ENCODE measurements at places on chromosomes 12 and 14.

GRCh38 chr12:16506394-16506793, 99.6 kb downstream of the LMO3 start:
- DNase-seq = no peak

GRCh38 chr12:39402922-39403321, 40.0 kb downstream of the KIF21A start:
- DNase-seq = peak; percentile 12

DNA sequence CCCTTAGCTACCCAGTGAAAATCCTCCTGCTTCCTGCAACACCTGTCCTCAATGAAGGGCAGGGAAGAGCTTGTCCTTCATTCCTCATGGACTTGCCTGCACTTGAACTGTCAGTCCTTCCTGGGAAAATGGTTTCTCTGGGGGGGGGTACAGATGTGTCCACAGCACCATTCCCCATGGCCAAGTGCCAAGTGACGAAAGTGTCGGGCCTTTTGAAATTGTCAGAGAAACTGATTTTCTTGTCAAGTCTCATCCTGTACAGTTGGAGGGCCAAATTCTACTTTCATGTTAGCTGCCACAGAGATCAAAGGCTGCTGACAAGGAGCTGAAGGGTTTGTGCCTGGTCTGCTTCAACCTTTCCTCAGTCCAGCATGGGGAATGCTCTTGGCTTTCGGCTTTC, 179.5 kb upstream of the PARP11 start:
- DNase-seq = no peak

DNA sequence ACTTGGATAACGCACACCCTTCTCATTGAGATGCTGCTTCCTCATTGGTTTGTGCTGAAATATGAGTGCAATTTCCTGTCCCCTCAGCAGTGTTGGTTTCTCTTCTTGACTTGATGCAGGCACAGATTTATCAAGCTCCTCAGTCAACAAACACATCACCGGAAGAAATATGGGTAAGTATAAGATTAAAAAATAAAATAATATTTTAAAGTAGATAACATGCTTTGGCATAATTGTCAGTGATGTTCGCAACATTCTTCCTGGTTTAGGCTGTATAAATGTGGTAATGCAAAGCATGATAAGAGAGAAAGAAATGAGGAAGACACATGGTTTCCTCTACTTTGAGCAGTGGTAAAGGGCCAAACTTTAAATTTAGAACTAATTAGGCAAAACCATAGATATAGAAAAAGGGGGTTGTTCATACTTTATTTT, at the start of gene GPR65:
GPR65 (plus strand) TSS at position 86 of the 432 bp plus-strand sequence. CDS start 5,713 bp downstream, outside the sequence.
- DNase-seq = no peak

GRCh38 chr12:84492351-84492883, 420.2 kb downstream of the SLC6A15 start:
- DNase-seq = no peak

DNA sequence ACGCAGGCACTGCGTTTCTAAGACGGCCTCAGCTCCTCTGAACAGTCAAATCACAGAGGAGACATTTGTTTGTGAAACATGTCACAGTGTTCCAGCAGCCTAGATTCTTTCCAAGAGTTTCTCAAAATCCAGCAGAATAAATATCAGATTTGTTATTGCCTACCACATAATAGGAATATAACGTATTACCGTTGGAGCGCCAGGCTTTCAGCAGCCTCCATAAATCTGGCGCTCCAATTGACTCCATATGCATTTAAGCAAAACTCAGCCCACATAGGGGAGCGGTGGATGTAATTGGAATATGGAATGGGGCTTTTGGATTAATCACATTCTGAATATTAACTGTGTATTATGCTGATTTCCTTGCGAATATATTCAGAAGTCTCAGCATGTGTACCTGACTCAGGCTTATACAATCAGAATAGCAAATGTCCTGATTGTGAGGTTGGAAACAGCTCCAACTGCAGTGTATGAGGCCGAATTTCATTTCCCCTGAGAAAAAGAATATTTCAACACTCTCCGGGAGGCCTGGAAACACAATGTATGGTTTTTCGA, 174.0 kb downstream of the ASCL4 start:
- DNase-seq = no peak

DNA sequence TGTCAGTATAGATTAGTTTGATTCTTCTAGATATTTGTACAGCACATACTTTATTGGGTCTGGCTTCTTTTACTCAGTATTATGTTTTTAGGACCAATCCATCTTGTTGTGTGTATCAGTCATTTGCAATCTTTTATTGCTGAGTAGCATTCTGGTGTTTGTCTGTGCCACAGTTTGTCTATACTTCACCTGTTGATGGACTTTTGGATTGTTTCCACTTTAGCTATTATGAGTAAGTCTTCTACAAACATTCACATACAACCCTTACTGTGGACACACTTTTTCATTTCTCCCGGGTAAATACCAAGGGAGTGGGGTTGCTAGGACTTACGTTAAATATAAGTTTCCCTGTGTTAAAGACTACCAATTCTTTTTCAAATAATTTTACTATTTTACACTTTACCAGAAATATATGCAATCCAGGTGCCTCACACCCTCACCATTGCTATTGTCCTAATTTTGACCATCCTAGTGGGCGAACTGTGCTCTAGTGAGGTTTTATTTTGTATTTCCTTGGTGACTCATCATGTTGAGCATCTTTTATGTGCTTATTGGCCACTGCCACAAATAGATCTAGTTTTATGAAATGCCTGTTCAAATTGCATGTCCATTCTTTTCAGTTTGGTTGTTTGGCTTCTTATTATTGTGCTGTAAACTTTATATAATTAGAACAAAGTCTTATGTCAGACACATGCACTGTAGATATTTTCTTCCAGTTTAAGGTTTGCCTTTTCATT, 304.7 kb upstream of the TMTC1 start:
- DNase-seq = no peak

DNA sequence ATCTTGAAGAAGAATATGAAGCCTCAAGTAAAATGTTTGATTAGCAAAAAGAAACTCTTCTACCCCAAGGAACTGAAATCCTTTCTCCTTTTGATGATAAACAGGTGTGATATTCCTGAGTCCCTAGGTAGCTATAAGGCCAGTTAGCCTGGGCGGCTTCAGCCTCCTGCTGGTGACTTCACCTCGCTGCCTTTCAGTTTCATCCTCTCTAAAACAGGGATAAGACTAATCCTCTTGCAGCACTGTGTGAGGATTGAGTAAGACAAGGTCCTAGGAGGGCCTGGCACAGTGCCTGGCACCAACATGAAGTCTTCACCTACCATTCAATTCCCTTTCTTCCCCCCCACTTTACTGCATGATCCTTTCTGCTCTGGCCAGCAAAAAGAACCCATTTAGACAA, 42.1 kb downstream of the CIT start:
- no peak for DNase-seq

DNA sequence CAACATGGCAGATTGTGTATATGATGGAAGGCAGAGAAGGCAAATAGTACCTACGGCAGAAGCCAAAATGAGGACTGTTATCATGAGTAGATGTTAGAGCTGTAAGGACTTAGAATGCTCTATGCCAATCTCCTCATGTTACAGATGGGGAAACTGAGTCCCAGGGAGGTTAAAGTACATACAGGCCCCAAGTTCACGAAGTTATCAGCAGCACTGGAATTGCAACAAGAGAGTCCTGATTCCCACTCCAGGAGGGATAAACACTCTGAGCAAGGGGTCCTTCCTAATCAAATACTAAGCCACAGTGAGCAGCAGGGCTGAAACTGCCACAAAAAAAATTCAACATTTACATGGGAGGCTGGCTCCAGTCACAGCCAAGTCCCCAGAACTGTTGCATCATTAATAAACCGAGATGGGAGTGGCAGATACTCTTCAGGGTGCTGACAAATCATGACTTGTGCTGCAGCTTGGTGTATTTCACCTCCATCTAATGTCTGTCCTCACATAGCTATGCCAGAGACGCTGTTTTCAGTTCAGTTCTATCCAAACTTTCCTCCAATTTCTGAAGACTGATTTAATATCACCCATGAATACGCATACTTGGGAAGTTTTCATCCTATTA, 24.2 kb downstream of the NUAK1 start:
- no peak for DNase-seq

DNA sequence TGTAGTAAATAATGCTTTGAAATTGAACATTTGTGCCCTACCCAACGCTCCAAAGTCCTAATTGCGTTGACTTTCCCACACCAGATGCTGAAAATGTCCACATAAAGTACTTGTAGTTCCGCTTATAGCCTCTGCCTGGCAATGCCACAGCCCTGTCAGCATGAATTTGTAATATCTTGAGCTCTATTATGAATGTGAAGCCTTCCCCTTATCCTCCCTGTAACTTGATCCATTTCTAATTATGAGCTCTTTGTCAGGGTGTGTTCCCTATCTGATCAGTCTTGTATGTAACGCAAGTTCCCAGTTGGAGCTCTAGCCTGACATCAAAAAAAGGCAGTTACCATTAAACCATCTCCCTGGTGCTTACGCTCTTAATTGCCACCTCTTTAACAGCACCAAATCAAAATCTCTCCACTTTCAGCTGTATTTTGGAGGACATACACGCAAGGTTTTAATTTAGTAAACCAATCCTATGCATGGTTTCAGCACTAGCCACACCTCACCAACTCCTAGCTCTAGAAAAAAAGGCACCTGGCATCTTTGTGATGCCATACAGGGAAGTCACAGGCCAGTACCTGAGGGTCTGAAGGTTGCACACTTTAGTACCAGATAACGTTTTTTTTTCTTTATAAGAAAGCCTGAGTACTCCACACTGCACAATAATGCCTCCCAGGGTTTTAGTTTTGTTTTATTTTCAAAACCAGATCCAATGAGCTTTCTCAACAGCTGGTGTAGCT, 69.3 kb downstream of the EEA1 start:
- no peak for DNase-seq

GRCh38 chr12:3869865-3870264, 3.3 kb downstream of the PARP11 start:
- DNase-seq = no peak

- no peak for DNase-seq
Observed at GRCh38 chr12:108232565-108232964, 103.5 kb downstream of the WSCD2 start.

DNA sequence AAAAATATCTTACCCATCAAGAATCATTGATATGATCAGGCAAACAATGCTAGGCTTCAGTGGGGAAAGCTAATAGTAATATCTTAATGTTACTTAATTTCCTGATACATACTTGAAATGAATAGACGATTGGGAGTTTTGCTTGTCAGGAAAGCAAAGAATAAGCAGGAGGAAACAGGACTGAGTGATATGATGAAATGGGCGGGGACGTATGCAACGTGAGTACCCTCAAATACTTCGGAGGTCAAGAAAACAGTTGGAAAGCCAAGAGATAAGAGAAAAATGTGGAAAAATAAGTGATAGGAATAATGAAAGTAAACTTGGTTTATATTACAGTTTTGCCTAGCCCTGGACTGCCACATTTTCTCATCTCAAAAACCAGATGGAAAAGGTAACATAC, 49.2 kb downstream of the METTL25 start:
- no peak for DNase-seq

DNA sequence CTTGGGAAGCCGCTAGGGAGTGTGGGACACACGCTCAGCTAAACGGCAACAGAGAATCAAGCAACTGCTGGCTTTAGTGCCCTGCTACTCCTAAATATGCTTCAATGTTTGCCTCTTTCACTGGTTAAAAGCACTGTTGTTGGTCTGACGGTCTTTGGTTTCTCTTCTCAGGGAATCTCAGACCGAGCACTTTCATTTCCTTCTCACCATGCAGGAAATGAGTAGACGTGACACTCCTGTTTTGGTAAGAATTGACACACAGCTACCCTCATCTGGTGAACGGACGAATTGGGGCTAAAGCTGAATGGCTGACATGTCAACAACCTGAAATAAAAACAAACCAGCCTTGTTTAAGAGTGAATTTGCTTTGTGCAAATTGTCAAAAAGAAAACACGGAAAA, 57.5 kb upstream of the PIWIL1 start:
- no peak for DNase-seq

- DNase-seq = no peak
Observed at GRCh38 chr12:108691998-108692808, 39.1 kb downstream of the CORO1C start.

DNA sequence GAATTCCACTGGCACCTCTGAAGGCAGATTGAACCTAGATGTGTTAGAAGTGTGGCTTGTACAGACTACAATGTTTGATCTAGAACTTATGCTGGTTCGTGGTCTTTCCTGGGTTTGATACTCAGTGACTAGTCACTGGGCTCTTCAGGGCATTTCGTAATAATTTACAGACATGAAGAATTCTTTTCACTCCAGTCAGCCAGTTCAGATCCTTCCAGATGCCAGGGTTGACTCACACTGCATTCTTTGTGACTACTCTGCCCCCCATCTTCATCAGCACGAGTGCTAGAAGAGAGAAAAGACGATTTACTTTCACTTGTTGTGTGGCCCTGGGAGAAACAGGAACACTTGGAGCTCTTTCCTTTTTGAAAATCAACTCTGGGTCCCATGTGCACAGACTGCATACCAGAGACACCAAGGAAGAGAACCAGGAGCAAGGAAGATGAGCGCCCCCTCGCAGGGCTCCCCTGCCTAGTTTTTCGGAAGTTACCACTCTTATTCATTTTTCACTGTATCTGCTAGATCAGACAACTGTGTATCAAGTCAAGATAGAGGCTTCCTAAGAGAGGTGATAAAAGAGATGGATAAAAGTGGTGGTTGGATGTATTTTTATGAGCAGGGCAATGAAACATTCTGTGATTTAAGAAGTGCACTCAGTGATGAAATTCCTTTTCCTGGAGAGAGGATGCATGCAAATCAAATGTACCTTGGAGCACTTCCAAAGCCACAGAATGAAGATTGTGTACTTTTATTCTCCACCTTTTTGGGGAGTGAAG, 33.5 kb upstream of the EVL start:
- no peak for DNase-seq

GRCh38 chr12:83634726-83635267, 948.1 kb downstream of the TMTC2 start:
- no peak for DNase-seq

GRCh38 chr12:6956021-6956727, 5.0 kb downstream of the PTPN6 start:
- DNase-seq = peak; percentile 37

DNA sequence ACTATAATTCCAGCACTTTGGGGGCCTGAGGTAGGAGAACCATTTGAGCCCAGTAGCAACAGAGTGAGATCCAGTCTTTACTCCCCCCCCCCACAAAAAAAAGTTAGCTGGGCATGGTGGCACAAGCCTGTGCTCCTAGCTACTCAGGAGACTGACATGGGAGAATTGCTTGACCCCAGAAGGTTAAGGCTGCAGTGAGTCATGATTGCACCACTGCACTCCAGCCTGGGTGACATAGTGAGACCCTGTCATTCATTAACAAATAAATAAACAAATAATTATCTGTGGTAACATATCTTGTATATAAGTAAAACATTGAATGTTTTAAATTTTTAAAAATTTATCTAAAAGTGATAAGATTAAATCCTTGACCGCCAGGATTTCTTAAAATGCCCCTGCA, 4.8 kb downstream of the ENTPD5 start:
- DNase-seq = no peak

DNA sequence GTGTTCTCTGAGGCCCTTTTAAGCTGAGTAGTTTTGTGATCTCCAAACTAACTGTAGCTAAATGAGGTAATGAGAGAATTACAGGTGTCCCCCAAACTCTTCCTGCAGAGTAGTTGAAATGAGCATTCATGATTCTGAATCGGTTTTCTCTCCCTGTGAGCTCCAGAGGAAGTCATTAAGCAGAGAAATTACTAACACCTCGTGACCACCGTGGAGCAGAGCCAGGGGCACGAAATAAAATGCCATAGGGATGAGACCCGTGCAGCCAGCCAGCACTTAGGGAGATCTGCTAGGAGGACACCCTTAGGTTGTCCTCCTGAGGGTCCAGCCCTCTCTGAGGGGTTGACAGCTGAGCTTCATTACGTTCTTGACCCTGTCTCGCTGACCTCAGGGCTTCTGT, 79.5 kb downstream of the SLC25A47 start:
- no peak for DNase-seq
